ENCODE measurements at places on chromosomes 7 and 10.

GRCh38 chr10:103042129-103042528, 124.0 kb downstream of the CNNM2 start:
- no peak for DNase-seq

GRCh38 chr7:45919231-45919784, 1.8 kb downstream of the IGFBP3 start:
- no peak for DNase-seq

- no peak for DNase-seq
Measured at GRCh38 chr10:78768041-78768835, 300.5 kb upstream of the ZMIZ1 start.

DNA sequence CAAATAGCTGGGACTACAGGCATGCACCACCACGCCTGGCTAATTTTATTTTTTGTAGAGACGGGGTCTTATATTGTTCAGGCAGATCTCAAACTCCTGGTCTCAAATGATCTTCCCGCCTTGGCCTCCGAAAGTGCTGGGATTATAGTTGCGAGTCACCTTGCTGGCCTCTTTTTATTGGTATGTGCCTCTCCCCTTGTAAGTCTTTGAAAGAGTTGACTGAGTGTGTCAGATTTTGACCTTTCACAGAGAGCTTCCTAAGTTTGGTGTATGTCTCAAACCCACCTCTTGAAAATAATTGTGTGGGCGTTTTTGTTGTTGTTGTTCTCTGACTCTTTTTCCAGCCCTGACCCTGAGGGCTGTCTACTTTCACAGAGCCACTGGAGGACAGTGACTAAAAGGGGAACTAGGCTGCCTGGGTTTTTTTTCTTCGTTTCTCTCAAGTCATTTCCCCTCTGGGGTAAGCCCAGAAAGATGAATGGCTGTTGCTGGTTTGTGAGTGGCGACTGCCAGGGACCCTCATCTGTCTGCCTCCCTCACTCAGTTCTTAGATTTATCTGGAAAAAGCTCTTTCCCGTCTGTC, 262.8 kb downstream of the ZEB1 start:
- DNase-seq: no peak

DNA sequence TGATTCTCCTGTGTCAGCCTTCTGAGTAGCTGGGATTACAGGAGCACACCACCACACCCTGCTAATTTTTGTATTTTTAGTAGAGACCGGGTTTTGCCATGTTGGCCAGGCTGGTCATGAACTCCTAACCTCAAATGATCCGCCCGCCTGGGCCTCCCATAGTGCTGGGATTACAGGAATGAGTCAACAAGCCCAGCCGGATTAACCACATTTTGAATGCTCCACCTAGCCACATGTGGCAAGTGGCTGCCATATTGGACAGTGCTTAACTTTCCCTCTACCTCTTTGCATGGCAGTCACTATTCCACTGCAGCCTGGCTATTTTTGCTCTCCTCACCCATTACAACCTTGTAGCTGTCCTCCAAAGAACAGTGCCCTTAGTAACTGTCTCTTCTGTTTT, 160.1 kb downstream of the GATA3 start:
- DNase-seq: no peak

DNA sequence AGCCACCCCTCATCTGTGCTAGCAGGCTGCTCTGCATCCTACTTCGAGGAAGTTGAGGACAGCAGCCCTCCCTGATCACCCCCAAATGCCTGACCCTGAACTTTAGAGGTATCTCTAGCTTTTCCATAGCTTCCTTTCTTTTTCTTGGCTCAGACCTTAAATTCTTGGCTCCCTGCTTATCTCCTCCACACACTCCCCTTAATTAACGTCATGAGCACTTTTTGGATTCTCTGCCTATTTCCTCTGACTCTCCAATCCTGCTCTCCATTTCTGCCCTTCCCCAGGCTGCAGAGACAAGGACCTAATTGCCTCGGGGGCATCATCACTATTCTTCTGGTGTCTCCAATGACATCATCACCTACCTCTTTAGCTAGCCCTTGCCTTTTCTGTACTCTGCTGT, 40.8 kb upstream of the SEC61G start:
- DNase-seq: no peak

GRCh38 chr10:92938841-92939240, 90.5 kb downstream of the EXOC6 start:
- no peak for DNase-seq

- DNase-seq: no peak
Measured at GRCh38 chr10:71307469-71308085, 11.5 kb upstream of the SLC29A3 start.

DNA sequence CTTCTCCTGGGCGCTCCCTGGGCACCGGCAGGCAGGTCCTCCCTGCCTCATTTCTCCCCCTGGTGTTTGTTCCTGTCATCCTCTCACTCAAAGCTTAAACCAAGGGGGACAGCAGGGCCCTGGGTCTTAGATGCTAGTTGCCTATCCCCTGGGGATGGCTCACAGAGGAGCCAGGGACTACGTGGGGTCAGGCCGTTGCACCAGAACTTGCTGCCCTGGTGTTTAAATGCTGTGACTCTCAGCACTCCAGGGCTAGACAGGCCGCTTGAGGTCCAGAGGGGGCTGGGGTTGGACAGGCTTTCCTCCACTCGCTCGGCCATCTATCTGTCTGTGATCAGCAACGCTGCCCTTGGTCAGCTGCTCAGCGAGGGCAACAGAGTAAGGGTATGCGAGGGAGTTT, 340.3 kb downstream of the CXCL12 start:
- no peak for DNase-seq

- peak; percentile 64 for DNase-seq
Measured at GRCh38 chr7:41705109-41705901, 2.4 kb upstream of the INHBA start.

DNA sequence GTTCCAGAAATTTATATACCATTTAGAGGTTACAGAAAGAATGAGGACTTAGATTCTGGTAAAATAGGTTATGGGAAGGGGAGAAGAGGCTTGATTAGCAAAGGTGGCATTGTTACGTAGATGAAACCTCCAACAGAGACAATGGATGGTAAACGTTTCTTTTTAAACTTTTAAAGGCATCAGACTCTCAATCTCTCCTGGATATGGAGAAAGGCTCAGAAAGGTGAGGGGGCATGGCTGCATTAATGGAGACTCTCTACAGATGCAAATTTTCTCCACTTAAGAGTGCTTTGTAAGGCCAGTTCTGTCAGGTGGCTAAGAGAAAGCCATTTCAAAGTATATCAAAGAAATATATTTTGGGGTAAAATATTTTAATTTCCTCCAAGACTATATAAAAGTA, 240.9 kb upstream of the PTER start:
- no peak for DNase-seq

GRCh38 chr7:123792547-123792946, 43.7 kb upstream of the WASL start:
- no peak for DNase-seq

DNA sequence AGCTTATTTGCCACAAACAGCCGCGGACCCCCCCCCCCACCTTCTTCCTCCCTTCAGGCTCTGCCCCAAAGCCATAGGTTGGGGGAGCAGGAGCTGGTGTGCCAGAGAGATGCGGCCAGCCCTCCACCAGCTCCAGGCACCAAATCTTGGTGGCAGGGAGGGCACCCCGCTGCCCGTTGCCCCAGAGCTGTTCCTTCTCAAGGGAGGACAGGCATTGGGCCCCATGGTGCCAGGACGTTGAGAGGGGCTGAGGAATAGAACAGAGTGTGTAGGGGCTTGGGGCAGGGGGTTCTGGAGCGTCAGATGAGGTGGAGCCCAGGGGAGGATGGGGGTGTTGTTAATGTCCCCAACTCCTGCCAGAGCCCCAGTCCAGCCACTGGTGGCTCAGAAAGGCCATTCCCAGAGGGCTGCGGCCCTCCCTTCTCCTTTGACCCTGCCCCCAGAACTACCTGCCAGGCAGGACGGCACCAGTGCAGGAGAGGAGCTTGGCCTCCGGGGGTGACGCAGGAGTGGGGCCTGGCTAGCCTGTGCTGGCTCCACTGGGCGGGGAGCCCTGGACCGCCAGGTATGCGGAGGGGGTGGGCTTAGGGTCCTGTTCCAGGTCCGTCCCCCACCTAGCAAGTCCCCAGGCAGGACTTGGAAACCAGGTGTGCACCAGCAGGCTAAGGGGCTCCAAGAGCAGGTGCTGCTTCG, 10.0 kb upstream of the SEC24C start:
- no peak for DNase-seq

DNA sequence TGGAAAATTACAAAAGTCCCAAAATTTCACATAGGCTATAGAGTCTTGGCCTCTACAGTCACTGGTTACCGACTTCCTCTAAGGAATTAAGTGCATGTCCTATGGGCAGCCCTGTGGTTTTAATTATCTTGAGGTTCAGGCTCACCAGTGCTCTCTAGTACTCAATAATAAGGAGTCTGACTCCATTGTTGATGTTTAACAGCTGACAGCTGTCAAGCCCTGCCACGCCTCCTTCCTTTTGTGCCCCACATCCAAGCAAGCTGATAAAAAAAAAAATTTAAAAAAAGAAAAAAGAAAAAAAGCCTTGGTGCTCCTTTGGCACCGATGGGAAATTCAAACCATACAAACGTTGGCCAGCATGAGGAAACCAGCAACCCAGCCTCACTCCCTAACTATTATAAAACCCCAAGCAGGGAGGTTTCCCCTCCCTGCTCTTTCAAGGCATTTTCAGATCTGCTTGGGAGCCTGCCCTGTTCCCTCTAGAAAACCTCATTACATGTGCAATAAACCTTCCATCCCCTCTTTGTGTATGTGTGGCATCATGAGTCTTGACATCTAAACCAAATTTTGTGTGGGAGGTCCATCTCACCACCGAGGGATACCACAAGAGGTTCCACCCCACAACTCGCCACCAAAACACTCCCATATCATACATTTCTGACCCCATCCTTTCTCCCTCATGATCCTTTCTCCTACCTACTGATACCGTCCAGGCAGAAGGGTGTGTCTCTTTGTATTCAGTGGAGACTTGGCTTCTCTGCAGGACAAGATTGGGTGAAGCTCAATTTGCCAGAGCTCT, 70.9 kb upstream of the CCDC71L start:
- no peak for DNase-seq

DNA sequence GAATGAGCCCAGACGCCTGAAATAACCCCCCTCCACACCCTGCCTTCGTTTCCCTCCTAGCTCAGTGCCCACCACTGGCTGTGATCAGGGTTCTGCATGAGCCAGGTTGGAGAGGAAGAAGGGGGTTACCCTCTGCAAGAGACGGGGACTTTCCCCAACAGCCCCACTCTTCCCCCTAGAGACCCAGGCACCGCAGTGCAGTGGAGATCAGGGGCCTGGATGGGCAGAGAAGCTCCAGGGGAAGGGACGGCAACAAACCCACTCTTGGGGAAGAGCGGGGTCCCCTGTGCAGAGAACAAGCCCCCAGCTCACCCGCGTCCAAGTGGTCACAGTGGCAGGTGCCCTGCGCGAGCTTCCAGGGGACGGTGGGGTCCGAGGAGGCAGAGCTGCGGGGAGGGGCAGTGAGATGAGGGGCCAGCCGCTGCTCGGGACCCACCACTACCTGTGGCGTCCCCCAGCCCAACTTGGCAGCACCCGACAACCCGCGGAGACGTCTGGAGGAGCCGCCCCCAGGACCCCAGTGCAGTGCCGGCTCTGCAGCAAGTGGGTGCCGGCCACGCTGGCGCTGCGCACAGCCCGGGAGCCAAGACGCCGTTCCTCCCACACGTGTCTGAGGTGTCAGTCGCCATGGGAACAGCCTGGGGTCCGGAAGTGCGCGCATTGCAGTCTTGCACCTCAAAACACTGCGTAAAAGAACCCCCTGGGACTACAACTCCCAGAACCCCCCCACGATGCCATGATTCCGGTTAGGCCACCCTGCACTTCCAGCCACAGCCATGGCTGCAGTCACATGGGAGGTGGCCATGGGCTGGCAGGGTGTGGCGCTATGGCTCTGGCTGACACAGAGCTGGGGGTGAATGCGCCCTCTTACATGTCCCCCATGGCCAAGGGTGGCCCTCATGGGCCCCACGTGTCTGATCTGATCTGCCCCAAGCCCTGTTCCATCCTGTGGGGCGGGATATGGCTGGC, 45.8 kb upstream of the WIPI2 start:
- DNase-seq: no peak

DNA sequence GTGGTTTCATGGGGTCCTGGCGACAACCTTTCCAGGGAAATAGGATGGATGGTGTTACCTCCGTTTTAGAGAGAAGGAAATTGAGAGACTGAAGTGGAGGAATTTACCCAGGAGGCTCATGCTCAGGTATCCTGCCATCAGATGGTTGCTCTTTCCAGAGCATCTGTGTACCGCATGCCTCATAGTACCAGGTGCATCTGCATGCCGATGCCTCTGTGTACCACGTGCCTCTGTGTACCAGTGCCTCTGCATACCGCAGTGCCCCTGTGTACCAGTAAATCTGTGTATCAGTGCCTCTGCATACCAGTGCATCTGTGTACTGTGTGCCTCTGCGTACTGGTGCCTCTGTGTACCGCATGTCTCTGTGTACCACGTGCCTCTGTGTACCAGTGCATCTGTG, 3.2 kb downstream of the VWA2 start:
- DNase-seq: no peak

DNA sequence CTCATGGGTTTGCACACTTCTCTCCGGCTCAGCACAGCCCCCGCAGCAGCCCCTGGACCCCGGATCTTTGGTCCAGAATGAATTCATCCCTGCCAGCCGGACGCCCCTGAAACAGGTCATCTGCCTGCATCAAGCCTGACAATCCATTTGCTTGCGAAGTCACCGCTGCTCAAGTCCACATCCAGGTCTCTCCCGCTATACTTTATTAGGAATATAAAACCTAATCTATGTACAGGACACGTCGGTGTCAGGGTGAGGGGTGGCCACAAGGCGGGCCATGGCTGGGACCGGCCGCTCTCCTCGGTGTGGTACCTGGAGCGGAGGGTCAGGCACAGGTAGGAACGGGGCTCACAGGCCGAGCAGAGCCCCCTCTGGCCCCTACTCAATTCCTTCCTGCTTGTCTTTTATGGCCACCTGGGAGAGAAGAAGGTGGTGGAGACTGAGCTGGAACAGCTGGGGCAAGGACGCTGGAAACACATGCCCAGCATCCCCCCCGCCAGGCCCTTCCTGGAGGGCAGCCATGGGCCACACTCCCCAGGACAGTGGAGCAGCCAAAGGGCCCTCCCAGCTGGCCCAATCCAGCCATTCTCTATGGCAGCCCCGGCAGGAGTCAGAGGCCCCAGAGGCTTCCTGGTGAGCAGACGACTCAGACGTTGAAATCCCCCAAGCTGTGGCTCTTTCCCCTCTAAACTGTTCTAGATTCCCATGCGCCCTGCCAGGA, 5.3 kb downstream of the POLR2J start:
- no peak for DNase-seq

GRCh38 chr7:114008696-114009095, 89.9 kb upstream of the PPP1R3A start:
- peak; percentile 56 for DNase-seq

- no peak for DNase-seq
Measured at GRCh38 chr10:9786101-9786500, 1231.6 kb upstream of the CELF2 start.
